ENCODE measurements at places on chromosomes 3 and 15. TPM values are rescaled to one million over a fixed set of nuclear protein-coding genes. Genes with fewer than 3 reads are reported as not detected.

The IGF2BP2 gene
- total RNA-seq: 2.9 TPM

The FGF7 gene
- total RNA-seq: 113 TPM

The FRG2C gene
- total RNA-seq: not detected

The GNAT1 gene
- not detected for total RNA-seq

The PIGZ gene
- 1.4 TPM for total RNA-seq

The ISL2 gene
- 0.48 TPM for total RNA-seq

The TNNC1 gene
- not detected for total RNA-seq

The CCDC191 gene
- total RNA-seq: 4.4 TPM

The RRP9 gene
- total RNA-seq: 4.4 TPM

The GOLGA8J gene
- 0.37 TPM for total RNA-seq

The TMEM42 gene
- 14.9 TPM for total RNA-seq

The TRAIP gene
- total RNA-seq: 17.4 TPM

The RBP2 gene
- total RNA-seq: not detected

The RAD51 gene
- 7.7 TPM for total RNA-seq

DNA sequence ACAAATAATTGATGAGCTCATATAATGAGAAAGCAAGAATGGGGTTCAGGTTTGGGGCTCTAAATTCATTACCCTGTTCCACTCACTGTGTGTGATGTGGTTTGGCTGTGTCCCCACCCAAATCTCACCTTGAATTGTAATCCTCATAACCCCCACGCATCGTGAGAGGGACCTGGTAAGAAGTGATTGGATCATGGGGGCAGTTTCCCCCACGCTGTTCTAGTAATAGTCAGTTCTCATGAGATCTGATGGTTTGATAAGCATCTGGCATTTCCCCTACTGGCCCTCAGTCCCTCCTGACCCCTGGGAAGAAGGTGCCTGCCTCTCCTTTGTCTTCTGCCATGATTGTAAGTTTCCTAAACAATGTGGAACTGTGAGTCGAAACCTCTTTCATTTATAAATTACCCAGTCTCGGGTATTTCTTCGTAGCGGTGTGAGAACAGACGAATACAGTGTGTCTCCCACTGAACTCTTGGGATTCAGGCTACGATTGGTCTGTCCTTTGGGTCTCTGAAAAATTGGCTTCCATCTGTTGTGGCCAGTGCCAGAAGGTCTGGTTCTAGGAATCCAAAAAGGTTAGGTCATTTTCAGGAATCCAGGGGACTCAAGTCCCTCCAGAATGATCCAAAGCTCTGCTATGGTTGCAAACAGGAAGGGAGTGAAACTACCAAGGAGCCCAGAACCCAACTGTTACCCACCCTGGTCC is 87.7 kb downstream of the XXYLT1 start:
- no peak for DNase-seq

- no peak for DNase-seq
Measured at GRCh38 chr15:43317566-43318184, 12.7 kb downstream of the LCMT2 start.

GRCh38 chr3:128808672-128809071 is 70.7 kb upstream of the ACAD9 start:
- no peak for DNase-seq

DNA sequence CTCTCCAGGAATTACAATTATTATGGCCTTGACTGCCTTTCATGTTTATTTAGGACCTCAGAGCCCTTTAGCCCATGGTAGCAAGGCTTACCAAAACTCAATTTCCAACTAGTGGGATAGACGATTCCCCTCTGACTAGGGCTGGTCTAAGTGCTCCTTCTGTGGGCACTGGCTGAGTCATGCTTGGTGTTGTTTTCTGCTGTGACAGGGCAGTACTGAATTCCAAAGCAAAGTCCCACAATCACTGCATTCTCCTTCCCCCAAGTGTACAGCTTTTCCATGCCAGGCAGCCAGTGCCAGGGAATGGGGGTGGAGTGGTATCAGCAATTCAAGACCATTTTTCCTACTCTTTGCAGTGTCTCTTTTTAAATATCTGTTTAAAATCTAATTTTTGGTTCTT is 509.0 kb upstream of the NECTIN3 start:
- DNase-seq: no peak

DNA sequence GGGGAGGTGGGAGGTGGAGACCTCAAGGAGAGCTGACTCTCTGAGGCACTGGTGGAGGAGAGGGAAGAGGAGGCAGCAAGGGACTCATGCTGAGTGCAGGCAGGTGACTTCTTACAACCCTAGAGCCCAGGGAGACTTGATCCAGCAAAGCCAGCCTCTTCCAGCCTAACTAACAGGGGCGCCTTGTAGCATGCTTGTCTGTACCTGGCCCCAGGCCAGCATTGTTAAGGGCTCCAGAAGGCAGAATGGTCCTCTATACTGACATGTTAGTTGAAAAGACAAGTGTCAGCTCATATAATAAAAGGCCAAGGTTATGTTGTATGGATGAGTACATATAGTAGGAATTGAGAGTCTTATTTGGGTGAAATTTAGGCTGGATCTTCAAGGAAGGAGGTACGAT is 65.4 kb downstream of the CHDH start:
- DNase-seq: no peak

DNA sequence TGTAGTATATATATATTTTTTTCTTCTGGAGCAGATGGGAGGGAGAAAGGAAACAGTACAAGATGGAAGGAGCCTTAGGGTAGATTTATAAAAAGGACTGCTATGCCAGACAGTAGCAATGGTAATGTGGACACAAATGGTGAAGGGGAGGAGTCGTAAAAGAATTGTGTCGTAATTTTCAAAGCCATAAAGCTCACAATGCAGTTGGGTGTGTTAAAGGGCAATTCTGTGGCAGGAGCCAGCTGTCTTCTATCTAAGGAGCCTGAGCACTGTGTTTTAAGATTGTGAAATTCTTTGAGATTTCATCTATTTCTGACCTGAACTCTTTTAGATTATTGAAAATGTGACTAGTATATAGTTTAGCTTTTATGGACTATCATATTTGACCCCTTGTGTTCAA is 58.9 kb downstream of the CNOT10 start:
- DNase-seq: no peak

- DNase-seq: no peak
Measured at GRCh38 chr3:41987627-41988026, 25.7 kb upstream of the ULK4 start.

GRCh38 chr3:172903642-172904320 is 153.3 kb downstream of the ECT2 start:
- no peak for DNase-seq

- DNase-seq: no peak
Measured at GRCh38 chr3:46422617-46423016, 15.6 kb downstream of the CCRL2 start.

DNA sequence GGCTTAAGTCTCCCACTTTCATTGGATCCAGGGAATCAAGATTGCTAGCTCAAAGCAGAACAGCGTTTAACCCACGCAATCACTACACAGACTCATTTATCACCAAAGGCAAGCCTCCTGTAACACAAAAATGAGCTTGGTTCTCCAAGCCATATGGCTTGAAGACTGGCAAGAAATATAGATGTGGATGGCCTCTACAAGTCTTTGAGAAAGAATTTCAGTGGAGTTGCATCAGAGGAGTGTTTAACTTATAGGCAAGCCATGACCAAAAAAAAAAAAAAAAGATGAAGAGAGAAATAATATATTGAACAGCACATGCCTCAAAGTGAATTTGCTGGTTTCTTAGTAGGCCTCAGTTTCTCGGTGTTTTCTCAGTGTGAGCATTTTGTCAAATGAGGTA is 27.3 kb downstream of the PDZRN3 start:
- no peak for DNase-seq

GRCh38 chr15:69021895-69022294 is 7.4 kb downstream of the NOX5 start:
- DNase-seq: no peak

GRCh38 chr3:16069149-16069922 is 105.1 kb upstream of the GALNT15 start:
- no peak for DNase-seq

- no peak for DNase-seq
Measured at GRCh38 chr3:168591587-168591986, 495.9 kb upstream of the GOLIM4 start.

DNA sequence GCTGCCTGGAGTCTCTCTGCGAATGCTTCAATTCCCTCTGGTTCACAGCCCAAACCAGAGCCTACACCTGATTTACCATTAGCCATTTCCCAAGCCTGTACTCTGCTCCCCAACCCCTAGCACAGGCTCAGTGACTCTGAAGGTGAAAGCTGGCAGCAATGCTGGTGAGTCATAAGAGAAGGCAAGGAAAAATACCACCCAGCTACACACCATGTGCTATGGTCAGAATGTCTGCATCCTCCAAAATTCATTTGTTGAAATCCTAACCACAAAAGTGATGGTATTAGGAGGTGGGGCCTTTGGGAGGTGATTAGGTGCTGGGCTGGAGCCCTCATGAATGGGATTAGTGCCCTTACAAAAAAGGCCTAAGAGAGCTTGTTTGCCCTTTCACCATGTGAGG is 117.1 kb upstream of the TJP1 start:
- no peak for DNase-seq

DNA sequence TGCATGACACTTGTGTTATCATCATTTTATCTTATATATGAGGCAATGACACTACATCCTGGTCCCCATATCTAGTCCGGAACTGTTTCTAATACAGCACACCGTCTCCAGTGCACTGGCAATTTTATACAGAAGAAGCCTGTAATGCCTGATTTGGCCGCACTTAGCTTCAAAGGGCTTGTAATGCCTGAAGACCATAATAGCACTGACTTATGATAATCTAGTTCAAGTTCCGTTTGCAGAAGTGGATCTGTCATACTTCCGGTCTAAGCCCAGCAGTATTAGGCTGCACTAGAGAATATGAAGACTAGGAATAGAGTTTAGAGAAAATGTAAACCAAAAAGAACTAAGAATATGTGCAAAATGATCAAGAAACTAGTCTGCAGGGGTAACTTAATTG is 1.3 kb downstream of the BNIP2 start:
- DNase-seq: no peak

DNA sequence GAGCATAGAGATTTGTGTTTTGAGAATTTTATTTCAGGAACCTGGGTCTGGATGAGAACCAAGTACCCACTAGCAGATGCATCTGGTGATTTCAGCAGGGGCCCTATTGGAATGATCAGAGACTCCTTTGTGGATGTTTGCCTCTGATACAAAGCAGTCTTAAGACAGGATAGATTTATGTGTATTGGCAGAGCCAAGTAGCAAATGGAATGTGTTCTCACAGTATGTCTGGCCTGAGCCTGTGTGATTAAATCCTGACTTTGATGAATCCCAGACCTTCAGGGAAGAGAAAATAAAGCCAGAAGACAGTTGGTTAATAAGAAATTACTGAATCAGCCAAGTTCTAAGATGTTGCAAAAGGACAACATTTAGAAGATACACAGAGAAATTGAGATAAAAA is 755.5 kb upstream of the SEMA6D start:
- no peak for DNase-seq

DNA sequence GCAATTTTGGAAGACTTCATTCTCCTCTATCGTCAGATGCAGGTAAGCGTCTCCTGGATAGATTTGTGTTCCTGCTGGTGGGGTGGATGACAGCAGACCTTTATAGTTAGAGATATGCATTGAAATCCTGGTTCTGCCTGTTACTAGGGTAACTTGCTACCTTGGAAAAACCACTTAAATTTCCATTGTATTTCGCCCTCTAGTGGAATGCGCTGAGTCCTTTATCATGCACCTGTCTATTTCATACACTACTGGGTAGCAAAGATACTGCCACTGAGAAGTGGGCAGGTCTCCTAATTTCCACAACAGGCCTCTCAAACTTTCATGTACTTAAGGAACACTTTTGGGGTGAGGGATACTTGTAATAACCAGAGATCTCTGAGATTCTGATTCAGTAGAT is 209.5 kb upstream of the SUCLG2 start:
- no peak for DNase-seq

- no peak for DNase-seq
Measured at GRCh38 chr3:67093305-67093704, 95.2 kb downstream of the KBTBD8 start.

DNA sequence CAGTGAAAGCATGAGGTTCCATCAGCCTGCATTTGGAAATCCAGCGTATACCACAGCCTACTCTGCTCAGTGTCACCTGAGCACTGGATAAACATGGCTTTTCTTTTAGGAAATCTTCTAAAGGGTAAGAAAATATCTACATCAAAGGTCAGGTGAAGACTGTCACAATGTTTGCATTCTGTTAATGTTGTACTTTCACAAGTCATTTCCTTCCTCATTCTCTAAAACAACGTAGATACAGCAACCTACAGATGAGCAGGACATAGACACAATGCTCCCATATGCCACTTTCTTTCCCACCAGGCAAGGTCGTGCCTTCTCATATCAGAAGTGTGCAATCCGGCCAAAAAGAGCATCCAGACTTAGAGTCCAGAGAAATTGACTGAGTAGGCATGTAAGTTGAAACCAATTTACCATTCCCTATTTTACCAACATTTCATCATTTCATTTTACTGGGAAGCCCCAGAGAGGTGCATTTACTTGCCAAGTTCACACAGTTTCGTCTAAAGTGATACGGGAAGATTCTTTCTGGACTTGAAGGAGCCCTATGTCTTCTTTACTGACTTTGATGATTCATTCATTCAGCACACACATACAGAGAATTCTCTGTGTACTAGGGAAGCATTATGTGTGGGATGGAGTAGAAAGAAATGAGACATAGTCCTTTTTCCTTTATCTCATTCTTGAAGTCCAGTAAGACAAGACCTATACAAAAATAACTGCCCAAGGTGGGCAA is 30.6 kb upstream of the LPP start:
- DNase-seq: no peak

GRCh38 chr15:90058775-90059174 is 43.5 kb downstream of the IDH2 start:
- DNase-seq: no peak

GRCh38 chr3:195150181-195151118 is 120.5 kb downstream of the XXYLT1 start:
- DNase-seq: peak; percentile 79

- no peak for DNase-seq
Measured at GRCh38 chr3:71035314-71035713, 548.2 kb downstream of the FOXP1 start.

GRCh38 chr3:51678641-51679040 is 7.6 kb downstream of the TEX264 start:
- DNase-seq: no peak

GRCh38 chr3:128524374-128525299 is 31.6 kb upstream of the GATA2 start:
- no peak for DNase-seq

GRCh38 chr3:49703443-49703927 is 14.1 kb downstream of the RNF123 start:
- peak; percentile 54 for DNase-seq

GRCh38 chr3:18236726-18237125 is 188.4 kb downstream of the SATB1 start:
- no peak for DNase-seq

GRCh38 chr3:194702545-194702944 is 16.9 kb downstream of the FAM43A start:
- DNase-seq: no peak

- DNase-seq: no peak
Measured at GRCh38 chr15:45645026-45645980, 10.5 kb downstream of the SQOR start.
